LHCN-M2 (cell line): ENCODE measurements at places on chromosomes 3 and 15. TPM values are rescaled to one million over a fixed set of nuclear protein-coding genes. Genes with fewer than 3 reads are reported as not detected.

GRCh38 chr3:106425026-106425425 is 556.2 kb upstream of the CBLB start:
- peak; percentile 79 for DNase-seq

- DNase-seq: peak; percentile 79
Measured at GRCh38 chr3:15268033-15268631, 62.1 kb downstream of the CAPN7 start.

DNA sequence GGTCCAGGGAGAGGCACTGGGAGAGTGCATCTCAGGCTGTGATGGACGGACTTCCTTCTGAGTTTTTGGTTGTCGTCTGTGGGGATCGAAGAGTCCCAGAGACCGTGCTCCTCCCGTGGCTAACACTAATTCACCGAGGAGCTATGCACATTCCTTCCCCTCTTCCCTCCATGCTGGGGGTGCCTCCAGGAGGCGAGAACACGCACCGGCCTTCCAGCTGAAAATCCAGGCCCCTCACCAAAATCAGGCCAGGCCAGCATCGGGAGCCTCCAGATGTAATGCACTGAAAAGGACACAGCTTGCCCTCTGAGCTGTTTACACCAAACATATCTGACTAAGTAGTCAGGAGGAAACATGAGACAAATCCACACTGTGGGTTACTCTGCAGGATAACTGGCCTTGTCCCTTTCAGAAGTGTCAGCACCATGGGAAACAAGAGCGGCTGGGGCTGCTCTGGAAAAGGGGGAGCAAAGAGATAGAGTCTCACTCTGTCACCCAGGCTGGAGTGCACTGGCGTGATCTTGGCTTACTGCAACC is 5.5 kb downstream of the RNU5B-1 start:
- peak; percentile 24 for DNase-seq

DNA sequence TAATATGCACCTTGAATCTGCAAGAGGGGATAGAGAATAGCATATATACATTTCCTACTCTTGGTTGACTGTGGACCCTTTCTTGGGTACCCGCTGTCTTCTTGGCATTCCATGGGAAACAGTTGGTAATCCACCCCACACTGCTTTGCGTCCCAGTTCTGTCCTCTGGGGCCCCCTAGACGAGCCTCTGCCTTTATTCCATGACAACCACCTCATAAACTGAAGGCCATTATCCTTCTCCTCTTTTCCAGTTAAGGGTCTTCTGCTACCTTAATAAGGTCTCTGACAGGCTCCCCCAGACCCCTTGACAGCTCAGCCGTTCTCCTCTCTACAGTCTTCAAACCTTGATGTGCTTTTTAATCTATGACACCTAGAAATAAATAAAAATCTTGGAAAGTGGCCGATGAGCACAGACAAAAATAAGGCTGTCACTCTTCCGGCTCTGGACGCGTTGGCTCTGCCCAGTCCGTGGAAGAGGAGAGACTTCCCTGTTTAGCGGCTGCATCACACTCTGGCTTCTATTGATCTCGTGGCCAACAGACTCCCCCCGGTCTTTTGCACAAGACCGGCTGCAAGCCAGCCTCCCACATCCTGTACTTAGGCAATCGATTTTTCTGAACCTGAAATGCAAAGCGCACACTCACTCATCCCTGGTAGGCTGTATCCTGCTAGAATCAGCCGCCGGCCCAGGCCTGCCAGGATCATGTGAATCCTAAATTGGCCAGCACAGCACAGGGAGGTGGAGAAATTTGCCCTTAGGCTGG is 251.0 kb upstream of the TLE3 start:
- DNase-seq: no peak

GRCh38 chr15:64809649-64810496 is 15.6 kb downstream of the PIF1 start:
- peak; percentile 57 for DNase-seq

DNA sequence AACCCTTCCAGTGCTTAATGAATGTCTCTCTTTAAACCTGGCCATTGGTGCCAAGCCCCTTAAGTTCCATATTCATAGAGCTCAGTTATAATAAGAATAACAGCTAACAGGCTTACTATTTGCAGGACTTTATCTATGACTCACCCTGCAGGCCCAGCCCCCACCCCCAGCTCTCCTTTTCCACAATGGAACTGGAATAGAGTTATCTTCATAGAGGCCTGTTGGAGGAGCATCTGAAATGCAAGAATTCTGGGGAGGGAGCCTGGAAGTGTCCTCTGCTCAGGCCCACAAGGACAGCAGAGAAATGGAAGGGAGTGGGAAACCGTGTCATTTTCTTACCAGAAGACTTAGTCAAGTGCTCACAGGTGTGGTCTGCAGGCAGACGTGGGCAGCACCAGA is 52.8 kb downstream of the SEMA5B start:
- peak; percentile 34 for DNase-seq

GRCh38 chr3:152556731-152557254 is 278.1 kb upstream of the P2RY1 start:
- peak; percentile 49 for DNase-seq

The LRRC3B gene
- not detected in 2 replicates for total RNA-seq

The SNAP23 gene
- total RNA-seq: 36.5 and 58.0 TPM in 2 replicates

The FAM107A gene
- total RNA-seq: not detected in 2 replicates

GRCh38 chr15:95520922-95521321 is 809.6 kb upstream of the NR2F2 start:
- no peak for DNase-seq

- DNase-seq: peak; percentile 48
Measured at GRCh38 chr3:153173758-153174516, 11.9 kb downstream of the RAP2B start.

The TNIK gene
- total RNA-seq: 0.23 and 0.45 TPM in 2 replicates

DNA sequence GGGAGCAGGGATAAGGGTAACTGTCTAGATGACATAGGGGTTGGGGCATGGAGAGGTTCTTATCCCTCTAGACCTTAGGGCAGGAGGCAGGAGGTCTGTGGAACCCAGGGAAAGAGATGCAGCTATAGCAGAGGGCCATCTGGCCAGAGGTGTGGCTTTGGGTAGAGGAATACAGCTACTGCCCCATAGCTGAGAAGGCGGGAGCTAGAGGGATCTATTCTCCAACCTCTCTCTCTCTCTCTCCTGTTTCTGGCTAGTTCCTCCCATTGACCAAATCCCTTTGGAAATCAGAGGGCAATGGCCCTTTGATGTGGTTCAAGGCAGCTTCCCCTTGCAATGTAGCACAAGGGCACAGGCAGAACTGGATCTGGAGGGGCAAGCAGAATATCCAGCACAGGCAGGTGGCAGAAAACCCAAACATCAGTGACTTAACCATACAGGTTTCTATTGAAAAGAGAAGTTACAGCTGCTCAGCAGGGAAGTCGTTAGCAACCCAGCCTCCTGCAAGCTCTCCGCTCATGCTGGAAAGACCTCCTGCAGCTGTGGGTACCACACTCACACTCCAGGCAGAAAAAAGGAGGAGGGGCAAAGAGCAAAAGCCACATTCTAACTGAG is 22.3 kb upstream of the LMOD3 start:
- no peak for DNase-seq

DNA sequence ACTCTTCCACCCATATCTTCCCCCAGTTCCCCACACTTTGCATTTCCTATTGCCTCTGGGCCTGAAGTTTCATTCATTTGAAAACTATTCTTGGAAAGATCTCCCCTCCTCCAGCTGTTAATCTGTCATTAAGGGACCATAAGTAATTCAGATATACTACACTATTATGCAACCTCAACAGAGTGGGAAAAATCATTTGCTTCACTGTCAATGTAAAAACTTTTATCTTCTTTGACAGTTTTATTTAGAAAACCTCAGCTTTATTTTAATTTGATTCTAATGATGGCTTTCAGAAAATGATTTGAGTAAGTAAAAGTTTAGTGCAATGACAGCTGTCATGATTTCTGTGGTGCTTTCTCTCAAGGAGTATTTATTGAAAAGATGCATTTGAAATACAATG is 435.3 kb upstream of the KCNMB2 start:
- no peak for DNase-seq

The ANKRD34C gene
- total RNA-seq: not detected in 2 replicates

DNA sequence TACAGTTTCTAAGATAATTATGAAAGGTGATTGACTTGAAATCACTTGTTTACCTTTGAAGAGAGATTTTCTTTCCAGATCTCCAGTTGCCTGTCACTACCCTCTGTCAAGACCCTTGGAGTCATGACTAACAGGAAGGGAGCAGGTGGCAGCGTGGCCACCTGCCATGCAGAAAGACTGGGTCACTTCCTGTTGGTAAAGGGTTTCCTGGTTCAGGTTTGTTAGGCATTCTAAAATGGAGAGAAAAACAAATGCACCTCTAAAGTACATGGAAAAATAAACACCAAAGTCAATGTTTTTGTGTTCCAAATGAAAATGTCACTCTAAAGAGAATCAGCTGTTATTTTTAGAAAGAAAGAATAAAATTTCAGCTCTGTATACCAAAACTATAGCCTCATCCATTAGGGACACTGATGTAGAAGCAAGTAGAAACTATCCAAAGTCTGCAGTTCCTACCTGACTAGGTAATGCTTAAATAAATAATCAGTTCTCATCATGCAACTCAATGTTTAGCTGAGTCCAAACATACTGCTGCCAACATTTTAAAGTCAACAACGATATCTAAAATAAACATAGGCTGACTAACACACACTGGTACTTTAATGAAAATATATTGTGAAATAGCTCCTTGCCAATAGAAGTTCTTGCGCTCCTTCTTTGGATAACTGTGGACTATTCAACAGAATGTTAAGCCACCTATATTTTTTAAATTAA is 23.9 kb upstream of the TM4SF1 start:
- no peak for DNase-seq

DNA sequence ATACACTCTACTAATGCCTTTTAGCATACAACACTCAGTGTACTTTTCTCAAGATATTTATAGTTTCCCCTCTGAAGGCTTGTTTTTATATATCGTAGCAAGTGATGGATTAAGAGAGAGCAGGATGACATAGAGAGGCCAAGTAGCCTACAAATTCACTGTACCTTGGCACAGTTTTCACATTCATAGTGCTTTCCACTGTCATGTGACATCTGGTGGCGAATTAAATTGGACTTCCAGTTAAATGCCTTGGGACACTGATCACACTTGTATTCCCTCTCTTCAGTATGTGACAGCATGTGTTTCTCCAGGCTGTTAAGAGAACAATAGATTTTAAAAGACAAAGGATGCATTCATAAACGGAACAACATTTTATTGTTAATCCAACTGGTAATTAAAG is 541.1 kb downstream of the MECOM start:
- DNase-seq: peak; percentile 10

DNA sequence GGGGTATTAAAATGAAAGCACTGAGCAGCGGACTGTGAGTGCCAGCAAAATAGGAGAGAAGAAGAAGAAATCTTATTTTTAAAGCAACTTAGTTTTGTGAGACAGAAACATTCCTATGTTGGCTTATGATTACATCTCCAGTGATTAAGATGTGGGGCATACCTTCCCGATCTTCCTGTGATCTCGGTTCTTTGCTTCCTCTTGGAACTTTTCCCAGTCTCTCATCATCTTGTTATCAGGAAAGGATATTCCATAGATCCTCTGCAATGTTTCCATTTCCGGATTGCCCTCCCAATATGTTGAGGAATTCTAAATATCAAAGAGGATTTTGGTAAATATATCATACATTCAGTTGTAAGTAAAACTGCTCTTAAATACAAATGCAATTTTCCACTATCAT is 22.2 kb downstream of the TARS3 start:
- DNase-seq: no peak

DNA sequence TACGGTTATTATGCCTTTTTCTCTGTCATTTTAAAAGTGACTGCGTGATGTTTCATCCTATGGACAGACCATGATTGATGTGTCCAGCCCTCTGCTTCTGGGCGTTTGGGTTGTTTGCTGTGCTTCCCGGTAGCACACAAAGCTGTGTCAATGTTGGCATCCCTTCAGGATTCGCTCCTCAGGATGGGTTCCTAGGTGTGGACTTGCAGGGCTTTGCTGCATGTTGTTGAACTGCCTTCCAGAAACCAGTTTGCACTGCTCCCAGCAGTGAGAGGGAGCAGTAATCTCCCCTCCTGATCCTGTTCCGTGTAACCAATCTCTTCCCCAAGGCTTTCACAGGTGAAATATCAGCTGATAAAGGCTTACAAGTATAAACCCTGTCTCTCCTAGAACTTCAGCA is 787 bp downstream of the TRPM1 start:
- DNase-seq: no peak

DNA sequence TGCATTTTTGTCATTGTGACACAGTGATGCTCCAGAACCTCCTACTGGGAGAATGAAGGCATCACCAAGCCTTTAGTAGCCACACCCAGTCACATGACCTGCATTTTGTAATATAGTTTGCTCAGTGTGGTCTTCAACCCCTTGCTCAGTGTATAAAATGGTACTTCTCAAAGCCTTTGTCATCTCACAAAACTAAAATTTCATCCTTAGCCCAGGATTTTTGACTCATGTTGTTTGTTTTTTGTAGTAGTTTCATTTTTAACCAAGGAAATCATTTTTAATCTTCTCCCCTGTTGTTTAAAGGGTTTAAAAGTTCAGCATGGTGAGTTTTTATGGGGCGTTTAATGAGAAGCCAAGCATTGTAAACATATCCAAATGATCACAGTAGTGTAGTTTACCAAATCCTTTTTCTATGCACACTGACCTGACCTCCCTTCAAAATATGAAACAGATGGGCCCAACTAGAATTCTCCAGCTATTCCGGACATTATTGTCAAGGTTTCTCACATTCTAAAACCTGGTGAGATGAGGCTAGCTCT is 123.5 kb upstream of the IL12A start:
- DNase-seq: peak; percentile 35

- DNase-seq: no peak
Measured at GRCh38 chr3:126742057-126742456, 38.0 kb downstream of the CHCHD6 start.

- no peak for DNase-seq
Measured at GRCh38 chr15:80856400-80856799, 77.2 kb downstream of the CEMIP start.

DNA sequence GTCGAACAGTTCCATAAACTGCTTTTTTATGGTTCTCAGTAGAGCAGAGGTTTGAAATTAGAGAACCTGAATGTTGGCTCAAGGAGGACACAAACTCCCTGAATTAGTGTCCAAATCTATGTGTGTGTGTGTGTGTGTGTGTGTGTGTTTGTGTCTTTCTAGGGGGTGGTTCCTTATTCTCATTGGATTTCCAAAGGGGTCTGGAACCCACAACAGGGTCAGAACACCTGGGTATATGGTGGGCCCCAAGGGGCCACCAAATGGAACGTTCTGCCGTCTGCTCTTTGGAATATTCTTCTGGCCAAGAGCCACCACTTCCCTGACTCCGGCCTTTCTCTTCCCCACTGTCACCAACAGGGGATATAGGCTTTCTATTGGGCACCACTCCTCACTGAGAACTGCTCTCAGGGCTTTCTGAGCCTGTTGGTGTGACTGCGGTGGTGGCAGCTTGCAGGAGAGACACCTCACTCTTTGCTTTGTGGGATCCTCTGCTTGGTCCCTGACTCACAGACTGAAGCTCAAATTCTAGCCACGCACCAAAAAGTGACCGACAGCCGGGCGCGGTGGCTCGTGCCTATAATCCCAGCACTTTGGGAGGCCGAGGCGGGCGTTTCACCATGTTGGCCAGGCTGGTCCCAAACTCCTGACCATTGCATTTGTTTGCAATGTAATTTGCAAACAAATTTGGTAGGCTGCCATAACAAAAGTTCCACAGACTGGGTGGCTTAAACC is 47.5 kb upstream of the IDH2 start:
- no peak for DNase-seq
